Stimulated activated CD8-positive, alpha-beta memory T cell treated with anti-CD3 and anti-CD28 coated beads, Interleukin-7, amount 100 ng/mL, for 24 hours (primary cell): ENCODE measurements at places on chromosomes 2 and 18.

GRCh38 chr2:103396152-103396551, 634.3 kb downstream of the TMEM182 start:
- no peak for DNase-seq

- no peak for DNase-seq
These were observed 186.4 kb upstream of the FAM98A start for GRCh38 chr2:33785201-33786106.

DNA sequence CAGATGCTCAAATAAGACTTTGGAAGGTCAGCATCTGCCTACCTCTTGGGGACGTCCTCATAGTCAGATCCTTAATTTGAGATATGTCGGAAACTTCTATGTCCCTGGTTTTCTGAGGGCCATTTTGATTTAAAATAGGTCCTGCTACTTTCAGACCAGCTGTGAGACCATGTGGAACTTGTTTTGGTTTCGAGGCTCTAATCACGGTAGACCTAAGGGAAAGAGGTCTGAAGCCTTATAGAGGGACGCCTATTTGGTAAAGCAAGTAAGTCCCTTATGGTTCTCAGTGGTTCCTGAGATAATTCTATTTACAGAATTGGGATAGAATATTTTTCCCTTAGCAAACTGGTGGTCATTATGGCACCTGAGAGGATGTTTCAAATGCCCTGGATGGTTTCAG, 75.1 kb downstream of the RFTN2 start:
- no peak for DNase-seq

GRCh38 chr2:24174851-24175277, at the start of gene FAM228A:
Gene FAM228A (plus strand): TSS chr2:24175053. CDS start chr2:24175481, 428 bp downstream.
- no peak for DNase-seq

GRCh38 chr2:19114754-19115231, 243.6 kb downstream of the OSR1 start:
- DNase-seq = no peak

- peak; percentile 47 for DNase-seq
These were observed 45.6 kb downstream of the MEX3C start for GRCh38 chr18:51151568-51152511.

DNA sequence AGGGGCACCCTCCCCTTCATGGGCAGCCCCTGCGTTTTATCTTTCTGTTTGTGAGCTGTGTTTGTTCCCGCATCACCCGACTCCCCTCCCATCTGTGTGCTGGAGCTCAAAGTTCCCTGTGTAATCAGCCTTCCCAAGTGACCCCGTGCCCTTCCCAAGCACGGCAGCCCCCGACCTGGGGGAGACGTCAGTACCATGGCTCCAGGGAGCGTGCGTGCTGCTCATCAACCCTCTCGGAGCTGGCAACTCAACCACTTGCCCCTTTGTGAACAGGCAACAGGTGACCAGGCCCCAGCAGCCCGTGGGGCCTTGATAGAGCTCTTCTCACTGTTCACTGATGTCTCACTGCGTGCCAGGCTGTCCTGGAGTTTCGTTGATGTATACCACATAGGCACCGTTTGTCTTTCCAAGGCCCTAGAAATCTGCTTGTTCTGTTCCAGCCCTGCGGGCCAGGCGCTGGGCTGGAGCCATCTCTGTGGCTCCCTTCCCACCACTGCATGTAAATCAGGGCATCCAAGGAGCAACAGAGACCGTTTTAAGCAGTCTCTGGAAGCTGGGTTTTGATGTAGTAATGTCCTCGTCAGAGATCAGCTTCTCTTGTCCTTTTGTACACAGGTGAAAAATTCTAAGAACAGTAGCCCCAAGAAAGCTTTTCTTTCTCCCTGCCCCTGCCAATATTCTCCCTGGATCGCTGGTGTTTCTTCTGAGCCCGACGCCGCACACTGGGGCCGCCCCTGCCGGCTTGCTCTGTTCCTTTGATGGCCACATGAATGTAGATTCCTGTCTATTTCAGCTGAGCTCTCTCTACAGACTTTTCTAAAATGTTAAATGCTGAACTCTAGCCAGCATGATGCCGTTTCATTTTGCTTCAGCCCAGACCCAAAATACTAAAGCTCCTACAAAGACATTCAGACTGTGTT, 107.0 kb upstream of the PTPRM start:
- no peak for DNase-seq

DNA sequence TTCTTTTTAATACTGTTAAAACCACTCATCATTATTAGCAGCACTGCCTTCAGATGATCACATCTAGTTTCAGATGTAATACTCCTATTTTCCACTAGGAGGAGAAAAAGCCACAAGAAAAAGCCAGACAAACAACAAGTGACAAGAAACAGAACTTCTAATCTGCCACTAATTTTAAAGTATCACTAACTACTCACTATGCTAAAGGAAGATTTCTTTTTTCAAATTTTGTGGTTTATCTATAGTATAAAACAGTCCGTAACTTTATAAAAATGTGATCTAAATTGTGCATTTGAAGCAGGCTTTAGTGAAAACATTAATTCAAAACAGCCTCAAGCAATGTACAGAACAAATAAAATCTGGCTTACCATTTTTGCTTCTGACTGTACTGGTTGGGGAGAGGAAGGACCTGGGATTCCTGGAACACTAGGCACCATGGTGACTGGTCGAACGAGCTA, 56.8 kb downstream of the ATF2 start:
- DNase-seq = no peak

GRCh38 chr2:70519453-70519852, 34.2 kb downstream of the TGFA start:
- no peak for DNase-seq

DNA sequence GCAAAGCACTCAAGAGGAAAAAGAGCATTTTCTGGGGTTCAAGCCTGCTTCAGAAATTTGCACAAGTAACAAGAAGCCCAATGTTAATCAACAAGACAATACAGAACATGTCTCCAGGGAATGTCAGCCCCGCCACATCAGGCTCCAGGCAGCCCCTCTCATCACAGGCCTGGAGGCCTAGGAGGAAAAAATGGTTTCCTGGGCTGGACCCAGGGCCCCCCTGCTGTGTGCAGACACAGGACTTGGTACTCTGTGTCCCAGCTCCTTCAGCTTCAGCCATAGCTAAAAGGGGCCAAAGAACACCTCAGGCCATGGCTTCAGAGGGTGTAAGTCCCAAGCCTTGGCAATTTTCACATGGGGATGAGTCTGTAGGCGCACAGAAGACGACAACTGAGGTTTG, 802.9 kb upstream of the KLHL29 start:
- no peak for DNase-seq

DNA sequence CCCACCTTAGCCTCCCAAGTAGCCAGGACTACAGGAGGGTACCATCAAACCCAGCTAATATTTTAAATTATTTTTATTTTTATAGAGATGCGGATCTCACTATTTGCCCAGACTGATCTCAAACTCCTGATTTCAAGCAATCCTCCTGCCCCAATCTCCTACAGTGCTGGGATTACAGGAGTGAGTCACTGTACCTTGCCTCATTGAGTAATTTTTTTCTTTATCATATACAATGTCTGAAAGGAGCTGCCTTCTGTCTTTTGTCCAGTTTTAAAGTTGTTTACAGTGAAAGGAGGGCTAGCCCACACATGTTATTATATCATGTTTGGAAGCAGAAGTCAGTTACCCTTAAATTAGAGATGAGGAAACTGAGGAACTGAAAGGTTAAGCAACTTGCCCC, 32.5 kb downstream of the PRKRA start:
- DNase-seq = no peak

GRCh38 chr2:23505984-23506380, 121.0 kb downstream of the KLHL29 start:
- no peak for DNase-seq

DNA sequence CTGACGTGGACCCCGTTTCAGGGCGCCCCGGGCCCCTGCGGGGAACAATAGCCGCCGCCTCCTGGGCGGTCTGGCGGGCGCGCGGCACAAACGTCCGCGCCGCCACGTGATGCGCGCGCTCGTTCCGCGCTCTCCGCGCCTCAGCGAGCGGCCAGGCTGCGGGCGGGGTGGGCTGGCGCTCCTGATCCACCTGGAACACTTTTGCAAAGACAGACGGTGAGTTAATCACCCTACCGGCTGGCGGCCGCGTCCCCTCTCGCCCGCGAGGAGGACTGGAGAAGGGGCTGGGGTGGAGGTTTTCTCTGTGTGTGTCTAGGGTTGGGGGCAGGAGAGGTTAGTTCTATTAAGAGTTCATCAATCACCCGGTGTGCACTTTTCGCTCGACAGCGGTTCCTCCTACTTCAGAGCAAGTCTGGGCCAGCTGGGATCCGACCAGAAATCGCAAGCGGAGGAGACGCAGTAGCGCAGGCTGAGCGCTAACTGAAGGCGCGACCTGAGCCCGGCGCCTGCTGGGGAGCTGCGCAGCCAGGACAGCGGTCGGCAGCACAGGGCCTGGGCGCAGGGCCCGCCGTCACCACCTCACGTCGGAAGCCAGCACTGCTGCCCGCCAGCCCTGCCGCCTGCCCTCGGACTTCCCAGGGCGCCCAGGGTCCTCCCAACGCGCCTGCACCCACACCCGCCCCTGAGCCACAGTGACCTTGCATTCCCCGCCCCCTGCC, 10.3 kb upstream of the HOXD1 start:
- DNase-seq = no peak

DNA sequence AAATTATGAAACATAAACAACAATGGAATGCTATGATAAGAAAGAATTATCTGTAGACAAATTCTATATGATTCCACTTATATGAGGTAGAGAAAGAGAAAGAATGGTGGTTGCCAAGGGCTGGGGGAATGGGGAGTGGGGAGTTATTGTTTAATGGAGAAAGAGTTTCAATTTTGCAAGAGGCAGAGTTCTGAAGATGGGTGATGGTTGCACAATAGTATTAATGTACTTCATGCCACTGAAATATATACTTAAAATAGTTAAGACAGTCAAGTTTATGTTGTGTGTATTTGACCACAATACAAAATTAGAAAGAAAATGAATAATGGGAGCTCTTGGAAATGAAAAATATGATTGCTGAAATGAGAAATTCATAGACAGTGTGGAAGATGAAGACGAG, 22.6 kb upstream of the FAM117B start:
- DNase-seq = no peak

DNA sequence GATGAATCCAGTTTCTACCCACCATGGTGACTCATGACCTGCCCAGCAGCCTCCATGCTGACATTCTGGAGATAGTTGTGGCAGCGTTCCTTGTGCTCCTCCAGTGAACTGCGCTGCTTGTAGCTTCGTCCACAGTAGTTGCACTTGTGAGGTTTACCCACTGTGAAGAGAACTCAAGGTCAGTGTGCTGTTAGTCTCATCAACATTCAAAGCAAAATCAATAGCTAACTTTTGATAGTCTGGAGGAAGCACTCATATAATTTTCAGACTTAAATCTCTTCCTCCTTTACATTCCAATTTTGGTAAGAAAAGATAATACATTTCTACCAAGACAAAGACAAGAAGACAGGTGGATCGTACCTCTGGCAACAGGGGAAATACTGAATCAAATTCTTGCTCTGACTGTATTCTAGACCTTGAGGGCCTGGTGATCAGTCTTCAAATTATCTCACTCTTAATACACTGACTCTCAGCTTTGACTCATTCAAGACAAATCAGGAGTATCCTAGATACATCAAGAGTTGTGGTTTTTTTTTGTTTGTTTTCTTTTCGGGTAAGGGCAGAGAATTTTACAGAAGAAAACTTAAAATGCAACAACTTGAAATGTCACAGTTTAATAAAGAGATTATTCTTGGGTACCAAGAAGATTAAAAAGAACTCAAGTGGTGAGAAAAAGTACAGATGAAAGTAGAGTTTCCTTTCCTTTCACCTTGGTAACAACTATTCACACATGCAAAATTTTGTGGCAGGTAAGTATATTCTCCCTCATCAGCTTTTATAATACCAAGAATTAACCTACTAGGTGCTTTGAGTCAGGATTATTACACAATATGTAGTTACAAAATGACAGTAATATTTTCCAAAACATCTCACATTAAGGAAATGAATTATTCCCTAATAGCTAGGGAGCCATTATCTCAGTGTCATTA, 129.2 kb downstream of the IKZF2 start:
- no peak for DNase-seq

- no peak for DNase-seq
These were observed 161.0 kb upstream of the ZFP36L2 start for GRCh38 chr2:43387092-43388062.

- DNase-seq = no peak
These were observed 154.2 kb downstream of the MIB1 start for GRCh38 chr18:21894619-21895367.

- DNase-seq = no peak
These were observed 22.2 kb downstream of the SH2D6 start for GRCh38 chr2:85440729-85441128.

- no peak for DNase-seq
These were observed 90.5 kb downstream of the CHST9 start for GRCh38 chr18:27094621-27095020.

DNA sequence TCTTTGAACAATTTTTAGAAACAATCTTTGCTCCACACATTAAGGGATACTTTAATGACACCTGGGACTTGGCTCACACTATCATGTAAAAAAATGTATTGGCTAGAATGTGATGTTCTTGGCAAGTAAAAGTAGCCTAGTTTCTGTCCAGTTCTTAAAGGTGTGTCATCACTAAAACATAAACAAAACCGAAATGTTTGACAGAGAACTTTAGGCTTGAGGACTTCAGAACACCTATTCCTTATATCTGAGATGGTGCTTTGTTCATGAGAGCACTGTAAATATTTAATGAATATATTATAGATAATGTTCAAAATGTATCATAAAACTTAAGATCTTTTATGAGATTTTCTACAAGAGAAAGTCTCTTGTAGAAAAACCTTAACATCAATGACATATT, 19.8 kb upstream of the HNRNPA3 start:
- no peak for DNase-seq

DNA sequence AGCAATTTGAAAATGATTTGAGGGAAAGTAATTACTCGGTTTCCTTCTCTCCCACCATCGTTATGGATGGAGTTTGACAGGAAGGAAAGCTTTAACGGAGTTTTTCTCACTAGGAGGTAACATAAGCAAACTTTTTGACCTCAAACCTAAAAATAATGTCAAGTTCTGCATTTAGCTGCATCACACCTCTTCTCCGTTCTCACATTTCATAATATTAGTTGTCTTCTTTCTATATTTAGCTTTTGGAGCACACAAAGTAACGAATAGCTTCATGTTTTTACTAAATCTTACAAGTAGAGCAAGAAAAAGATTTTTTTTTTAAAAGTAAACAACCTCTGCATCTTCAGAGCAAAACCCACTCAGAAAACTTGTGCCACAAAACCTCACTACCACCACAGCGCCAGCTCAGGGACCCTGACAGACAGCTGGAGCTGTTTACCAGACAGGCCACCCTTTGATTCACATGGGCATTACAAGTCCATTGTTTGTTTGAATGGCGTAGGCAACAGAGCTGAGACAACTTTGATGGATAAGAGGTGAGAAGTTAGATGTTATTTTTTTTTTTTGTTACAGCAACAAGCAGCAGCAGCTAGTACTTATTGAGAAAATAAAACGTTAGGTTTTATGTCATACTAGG, 21.9 kb upstream of the ICOS start:
- no peak for DNase-seq

GRCh38 chr2:58770846-58771245, 529.7 kb upstream of the FANCL start:
- no peak for DNase-seq

DNA sequence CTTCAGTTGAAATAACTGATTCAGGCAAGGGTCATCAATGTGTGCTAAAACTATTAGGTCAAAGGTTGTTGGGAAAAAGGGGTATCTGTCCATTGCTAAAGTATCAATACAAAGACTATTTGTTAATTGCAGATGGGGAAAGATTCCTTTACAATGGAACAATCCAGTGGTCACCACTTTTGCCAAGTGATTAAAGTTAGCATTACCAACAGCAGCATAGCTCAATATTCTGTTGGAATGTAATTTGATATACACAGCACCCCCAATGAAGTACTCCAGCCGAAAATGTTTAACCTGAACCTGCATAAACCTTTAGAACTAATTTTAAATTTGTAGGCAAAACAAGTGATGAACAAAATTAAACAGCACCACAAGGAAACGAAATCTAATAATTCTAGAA, 191.0 kb downstream of the TCF4 start:
- no peak for DNase-seq
